ENCODE measurements at places on chromosomes 7 and 10.

GRCh38 chr10:70272925-70273316 lies 10.9 kb downstream of the NPFFR1 start:
- DNase-seq: no peak

DNA sequence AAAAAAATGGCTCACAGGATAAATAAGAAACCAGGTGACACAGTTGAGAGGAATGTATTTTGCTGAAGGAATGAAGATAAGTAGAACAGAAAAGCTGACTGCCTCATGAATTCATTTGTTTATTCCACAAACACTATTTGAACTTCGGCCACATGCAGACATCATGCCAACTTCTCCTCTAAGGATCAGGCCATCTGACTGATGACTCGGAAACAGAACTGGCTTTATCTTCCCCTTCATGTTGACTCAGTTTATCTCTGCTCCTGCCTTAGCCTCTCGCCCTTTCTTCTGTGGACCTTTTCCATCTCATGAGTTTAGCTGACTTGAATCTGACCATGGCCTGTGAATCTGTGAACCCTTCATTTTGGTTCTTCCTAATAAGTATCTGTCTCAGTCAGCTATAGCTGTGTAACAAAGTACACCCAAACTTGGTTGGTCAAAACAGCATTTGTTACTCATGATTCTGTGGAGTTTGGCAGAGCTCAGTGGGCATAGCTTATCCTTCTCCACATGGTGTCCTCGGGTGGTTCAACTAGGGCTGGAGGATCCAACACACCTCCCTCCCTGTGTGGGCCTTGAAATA lies 44.0 kb upstream of the GRID1 start:
- no peak for DNase-seq

- no peak for DNase-seq
These were observed 17.8 kb upstream of the LCOR start for GRCh38 chr10:96814264-96814663.

- DNase-seq: no peak
These were observed 55.5 kb upstream of the FAM171A1 start for GRCh38 chr10:15426558-15426957.

- no peak for DNase-seq
These were observed 168.8 kb upstream of the PPP2R2D start for GRCh38 chr10:131731780-131732630.

- no peak for DNase-seq
These were observed 10.9 kb downstream of the PAPSS2 start for GRCh38 chr10:87670586-87670985.

- no peak for DNase-seq
These were observed 55.8 kb upstream of the LANCL2 start for GRCh38 chr7:55309040-55309991.

DNA sequence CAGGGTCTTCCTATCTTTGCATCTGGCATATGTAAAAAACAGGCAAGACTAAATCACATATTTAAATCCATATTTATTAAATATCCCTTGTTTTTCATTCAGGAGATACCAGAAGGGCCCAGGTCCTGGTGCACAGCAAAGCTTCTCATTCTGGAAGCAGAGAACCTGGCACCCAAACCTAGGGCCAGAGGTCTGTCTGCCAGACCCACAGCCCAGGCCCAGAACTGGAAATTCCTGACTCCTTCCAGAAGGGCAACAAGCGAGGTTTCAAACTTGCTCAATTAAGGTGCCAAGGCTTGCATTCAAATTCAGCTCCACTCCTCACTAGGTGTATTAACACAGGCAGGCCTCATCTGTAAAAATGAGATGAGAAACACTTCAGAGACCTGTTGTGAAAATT lies 4.2 kb upstream of the MYO1G start:
- no peak for DNase-seq

- DNase-seq: no peak
These were observed 123.0 kb upstream of the JCAD start for GRCh38 chr10:30182191-30183054.

DNA sequence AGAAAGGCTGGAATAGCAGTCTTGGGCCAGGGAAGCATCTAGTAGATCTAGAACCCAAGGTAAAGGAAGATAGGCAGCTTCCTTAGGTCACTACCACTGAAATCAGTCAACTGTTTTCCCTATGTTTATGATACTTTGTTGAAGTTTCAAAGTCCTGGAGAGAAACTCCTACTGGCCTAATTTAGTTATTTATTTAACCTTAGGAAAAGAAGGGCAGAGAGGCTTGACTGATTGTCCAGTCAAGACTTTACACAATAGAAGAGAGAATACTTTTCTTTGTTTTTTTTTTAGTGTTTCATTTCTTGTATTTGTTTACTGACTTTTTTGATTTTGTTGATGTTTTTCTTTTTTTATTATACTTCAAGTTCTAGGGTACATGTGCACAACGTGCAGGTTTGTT lies 138.9 kb upstream of the PHYHIPL start:
- no peak for DNase-seq

DNA sequence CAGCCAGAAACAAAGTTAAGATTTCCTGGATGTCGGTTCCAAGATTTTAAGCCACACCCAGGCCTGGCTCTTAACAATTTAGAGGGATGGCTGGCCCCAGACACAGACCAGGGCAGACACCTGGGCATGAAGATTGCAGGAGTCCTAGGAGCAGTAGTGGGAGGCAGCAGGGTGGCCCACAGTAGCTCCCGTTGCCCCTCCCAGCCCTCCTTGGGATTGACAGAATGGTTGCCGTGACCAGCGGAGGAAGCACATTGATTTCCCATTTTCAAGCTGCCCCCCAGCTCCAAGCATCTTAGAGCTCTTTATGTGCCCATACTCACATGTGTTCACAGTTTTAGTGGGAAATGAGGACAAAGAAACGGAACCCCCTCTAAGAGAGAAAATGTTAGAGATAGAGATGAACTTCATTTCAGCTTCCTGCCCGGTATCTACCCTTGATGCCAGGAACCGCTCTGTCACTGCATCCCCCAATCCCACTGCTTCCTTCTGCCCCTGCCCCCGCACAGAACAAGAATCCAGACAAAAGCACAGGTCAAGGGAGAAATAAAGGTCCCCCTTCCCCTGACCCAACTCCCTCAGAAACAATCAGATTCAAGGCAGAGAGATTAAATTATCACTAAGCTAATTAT lies 101.1 kb downstream of the PLXNA4 start:
- no peak for DNase-seq

GRCh38 chr7:47714669-47715607 lies 133.0 kb upstream of the TNS3 start:
- DNase-seq: no peak

DNA sequence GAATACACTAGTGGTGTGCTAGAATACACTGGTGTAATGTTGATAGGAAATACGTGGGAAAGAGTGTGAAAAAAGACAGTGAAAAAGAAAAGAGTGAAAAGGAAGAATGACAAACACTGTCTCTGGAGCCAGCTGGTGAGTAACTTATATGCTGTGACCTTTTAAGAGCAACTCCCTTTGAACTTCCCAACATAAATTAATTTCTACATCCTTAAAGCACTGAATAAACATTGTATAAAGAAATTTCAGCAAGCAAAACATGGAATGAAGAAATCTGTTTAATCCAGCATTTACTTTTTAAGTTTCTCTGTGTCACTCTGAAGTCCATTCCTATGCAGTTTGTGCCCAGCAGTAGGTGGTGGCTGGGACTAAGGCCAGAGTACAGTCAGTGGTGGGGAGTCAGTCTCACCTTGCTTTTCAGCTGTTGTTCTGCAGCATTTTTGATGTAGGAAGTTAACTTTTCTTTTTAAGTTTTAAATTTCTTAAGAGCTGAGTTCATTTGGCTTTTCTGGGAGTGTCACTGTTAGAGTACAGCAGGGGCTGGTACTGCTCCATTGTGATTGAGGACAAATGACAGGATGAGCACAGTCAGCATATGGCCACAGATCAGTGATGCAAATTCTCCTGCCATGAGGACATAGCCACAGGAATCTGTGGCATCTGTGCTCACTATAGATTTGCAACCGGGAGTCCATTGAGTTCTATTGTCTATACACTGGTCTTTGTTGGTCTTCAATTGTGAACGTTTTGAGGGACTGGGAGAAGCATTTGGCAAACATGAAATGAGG lies 321.8 kb downstream of the ZNF248 start:
- DNase-seq: no peak

- DNase-seq: no peak
These were observed 37.1 kb downstream of the AP3M1 start for GRCh38 chr10:74113546-74113945.

All from SK-N-MC (cell line).